ENCODE measurements at places on chromosomes 6 and 20.

- no peak for DNase-seq
Observed at GRCh38 chr6:139568151-139568955, 193.9 kb upstream of the CITED2 start.

GRCh38 chr6:155958550-155958949, 502.9 kb upstream of the NOX3 start:
- DNase-seq: no peak

DNA sequence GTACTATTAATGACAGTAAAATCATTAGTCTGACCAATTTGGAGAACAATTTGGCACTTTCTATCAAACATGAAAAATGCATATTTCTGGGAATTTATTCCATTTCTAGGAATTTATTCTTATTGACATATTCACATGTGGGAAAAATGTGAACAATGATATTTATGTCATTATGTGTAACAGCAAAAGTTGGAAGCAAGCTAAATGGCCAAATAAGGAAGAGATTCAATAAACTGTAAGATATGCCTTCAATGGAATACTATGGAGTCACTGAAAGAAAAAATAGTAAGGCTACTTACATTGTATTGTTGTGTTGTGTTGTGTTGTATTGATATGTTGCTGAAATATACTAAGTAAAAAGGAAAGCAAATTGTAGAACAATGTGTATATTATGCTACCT, 100.5 kb upstream of the EDN1 start:
- no peak for DNase-seq

DNA sequence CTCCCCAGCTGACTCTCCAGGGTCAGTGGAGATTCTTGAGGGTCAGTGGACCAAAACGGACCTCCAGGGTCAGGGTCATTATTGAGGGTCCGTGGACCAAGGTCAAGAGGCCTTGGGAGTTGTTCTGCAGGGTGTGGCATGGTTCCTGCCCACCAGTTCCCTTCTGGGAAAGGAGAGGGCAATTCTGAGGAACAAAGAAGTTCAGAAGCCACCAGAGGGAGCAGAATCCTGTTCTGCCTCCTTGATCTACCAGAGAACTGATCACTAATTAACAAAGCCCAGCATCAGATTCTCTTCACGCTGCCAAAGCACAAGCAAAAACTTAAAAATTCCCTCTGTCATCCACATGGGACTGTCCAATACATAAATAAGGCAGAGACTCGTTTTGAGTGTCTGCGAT, 263.4 kb downstream of the DHX35 start:
- DNase-seq: no peak

DNA sequence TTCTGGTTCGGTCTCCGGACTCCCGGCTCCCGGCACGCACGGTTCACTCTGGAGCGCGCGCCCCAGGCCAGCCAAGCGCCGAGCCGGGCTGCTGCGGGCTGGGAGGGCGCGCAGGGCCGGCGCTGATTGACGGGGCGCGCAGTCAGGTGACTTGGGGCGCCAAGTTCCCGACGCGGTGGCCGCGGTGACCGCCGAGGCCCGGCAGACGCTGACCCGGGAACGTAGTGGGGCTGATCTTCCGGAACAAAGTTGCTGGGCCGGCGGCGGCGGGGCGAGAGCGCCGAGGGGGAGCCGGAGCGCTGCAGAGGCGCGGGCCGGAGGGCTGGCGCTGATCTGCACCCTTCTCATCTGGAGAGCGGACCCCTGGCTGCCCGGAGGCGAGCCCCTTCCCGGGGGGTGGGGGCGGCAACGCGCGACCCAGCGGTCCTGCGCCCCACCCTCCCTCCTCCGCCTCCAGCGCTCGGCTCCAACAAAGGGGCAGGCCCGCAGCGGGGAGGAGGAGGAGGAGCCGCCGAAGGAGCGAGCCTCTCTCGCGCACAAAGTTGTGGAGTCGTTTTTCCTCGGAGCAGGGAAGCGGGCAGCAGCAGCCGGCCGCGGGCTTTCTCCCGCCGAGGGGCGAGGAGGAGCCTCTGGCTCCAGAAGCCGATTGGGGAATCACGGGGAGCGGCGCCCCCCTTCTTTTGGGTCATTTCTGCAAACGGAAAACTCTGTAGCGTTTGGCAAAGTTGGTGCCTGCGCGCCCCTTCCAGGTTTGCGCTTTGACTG, at the start of gene UTRN:
UTRN (plus strand) TSS at position 553 of the 765 bp plus-strand sequence. CDS start 6,494 bp downstream, outside the sequence.
- peak; percentile 69 for DNase-seq

GRCh38 chr6:40923326-40923725, 115.7 kb downstream of the UNC5CL start:
- DNase-seq: no peak

- no peak for DNase-seq
Observed at GRCh38 chr6:11366934-11367637, 134.6 kb upstream of the NEDD9 start.

- DNase-seq: no peak
Observed at GRCh38 chr20:1577906-1578305, 20.4 kb upstream of the SIRPD start.

- no peak for DNase-seq
Observed at GRCh38 chr6:52115891-52116604, 28.6 kb upstream of the PKHD1 start.

GRCh38 chr6:142531727-142532126, 229.9 kb downstream of the ADGRG6 start:
- no peak for DNase-seq

DNA sequence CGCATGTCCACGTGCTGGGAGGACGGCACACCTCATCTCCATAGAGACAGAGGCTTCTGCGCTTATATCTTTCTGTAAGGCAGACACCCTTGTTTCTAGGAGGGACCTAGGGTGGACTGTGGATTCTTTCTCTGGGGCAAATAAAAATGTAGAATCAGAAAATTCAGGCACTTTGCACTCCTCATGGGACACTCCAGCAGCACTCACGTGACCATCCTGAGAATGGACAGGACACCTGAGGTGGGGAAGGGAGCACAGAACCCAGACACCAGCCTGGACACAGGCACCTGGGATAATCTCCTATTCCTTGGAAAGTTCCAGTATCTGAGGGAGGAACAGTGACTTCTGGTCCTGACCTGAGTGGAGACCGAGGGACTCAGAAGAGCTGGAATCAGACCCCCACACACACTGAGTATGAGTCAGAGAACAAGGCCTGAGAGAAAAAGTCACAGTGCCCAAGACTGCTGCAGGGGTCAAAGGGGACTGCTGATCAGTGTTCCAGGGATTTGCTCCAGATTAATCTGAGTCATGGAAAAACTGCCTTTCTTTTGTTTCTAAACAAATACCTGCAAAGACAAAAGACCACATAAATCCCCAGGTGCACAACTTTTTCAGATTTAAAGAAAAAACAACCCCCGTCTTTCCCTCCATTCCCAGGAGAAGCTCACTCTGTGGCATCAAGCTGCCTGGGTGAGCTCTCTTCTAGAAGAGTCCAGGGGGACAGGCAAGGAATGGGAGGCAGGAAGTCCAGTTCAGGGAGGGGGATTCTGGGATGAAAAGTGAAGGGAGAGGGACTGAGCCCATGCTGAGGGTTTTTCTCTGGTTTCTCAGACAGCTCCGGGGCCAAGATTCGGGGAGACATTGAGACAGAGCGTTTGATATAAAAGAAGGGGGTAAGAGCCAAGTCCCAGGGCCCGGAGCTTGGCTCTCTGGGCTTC, 35.6 kb upstream of the MICB start:
- DNase-seq: no peak

DNA sequence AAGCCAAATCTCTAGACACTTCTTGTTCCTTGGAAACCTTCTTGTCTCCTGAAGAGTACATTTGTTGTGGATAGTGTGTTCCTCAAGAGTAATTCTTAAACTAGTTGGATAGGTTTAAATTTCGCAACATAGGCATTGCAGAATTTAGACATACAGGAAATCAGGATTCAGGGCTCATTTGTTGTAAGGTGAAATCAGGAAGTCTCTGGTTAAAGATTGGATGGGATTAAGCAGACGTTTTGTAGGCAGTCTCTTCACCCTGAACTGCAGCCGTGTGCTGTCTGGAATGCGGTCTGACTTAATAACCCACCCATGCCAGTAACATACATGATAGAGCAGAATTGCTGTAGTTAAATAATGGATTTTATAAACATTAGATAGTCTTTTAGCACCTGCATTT, 21.7 kb downstream of the HIVEP1 start:
- no peak for DNase-seq

GRCh38 chr6:22227824-22228610, 68.8 kb downstream of the PRL start:
- no peak for DNase-seq

- no peak for DNase-seq
Observed at GRCh38 chr6:41161851-41162552, 914 bp downstream of the TREM2 start.

- DNase-seq: no peak
Observed at GRCh38 chr6:20811109-20811761, 277.0 kb downstream of the CDKAL1 start.

DNA sequence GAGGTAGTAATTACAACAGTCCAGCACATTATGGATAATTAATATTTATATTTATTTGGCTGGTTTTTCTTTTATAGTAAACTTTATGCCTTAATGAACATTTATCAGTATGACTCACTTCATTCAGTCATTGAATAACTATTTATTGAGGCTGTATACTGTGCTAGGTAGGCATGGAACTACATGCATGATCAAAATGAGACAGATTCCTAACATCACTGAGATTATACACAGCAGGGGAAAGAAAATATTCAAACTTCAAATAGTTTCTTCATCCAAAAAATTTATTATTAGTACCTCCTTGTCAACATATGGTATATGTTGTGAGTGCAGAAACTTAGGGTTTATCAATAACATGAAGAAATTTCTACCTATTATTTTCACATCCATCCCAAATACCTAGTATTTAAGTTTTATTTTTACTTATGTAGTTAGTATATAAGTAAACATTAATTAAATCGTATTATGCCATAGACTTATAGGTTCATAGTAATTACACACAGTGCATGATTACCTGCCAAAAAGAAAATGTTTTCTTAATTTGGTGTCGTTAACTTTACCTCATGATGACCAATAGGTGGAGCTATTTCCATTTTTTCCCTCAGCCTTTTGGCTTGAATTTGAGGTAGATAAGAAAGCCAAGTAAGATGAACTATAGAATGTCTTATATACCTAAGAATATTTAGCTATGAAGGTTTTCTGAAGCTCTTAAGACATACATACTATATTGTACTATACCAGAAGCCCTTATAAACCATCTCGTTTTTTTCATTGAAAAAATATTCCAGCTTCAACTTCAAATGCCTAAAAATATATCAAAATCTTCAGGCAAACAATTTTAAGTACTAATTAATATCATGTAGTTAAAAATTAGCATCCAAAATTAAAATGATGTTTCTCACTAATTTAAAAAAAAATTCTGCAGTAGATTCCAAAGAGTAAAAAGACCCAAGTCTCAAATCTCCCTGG, 12.5 kb upstream of the TMEM30A start:
- DNase-seq: peak; percentile 6

DNA sequence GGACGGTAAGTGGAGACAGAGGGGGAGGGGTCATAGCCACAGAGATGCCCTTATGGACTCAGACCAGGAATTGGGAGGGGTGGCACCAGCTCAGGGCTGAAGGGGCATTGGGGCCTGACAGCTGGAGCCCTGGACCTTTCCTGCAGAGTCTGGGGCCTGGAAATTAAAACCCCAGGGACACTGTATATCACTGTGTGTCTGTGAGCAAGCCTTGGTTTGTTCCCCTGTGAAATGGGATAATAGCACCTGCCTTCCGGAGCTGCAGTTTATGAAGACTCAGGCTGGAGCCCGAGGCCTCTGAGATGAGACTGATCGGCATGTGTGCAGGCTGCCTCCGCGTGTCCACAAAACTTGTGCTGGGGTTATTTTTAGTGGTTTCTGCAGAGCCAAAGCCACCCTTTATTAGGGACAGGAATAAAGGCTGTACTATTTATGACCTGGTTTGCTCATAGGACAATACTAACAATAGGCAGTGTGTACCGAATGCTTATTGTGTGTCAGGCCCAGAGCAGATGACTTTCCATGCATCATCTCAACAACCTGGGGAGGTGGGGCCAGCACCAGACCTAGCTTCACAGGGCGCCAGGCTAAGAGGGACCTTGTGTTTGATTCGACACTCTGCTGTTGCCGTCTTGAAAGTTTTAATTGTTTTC, 22.6 kb downstream of the MYH7B start:
- DNase-seq: no peak

- DNase-seq: no peak
Observed at GRCh38 chr6:154555073-154555677, 44.7 kb upstream of the CNKSR3 start.

GRCh38 chr6:165306955-165307354, 2.5 kb downstream of the C6orf118 start:
- DNase-seq: no peak

GRCh38 chr6:75818098-75818855, 69.2 kb downstream of the MYO6 start:
- DNase-seq: no peak

GRCh38 chr6:32785781-32786533, 22.6 kb upstream of the HLA-DQB2 start:
- DNase-seq: peak; percentile 7

DNA sequence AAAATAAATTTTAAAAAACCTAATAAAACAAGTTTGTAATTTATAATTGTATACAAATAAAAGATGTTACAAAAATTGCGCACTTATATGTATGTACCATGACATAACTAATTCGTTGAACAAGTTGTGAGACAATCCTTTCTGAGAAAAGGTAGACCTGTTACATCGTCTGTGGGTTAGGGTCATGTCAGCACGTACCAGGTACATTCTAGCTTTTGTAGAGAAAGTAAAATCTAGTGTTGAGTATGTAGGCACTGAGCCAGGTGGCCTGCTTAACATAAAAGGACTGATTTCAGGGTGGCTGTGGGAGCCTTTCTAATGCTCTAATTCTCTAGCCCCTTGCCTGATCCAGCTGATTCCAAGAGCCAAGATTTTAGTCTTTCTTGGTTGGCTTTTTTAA, 10.4 kb downstream of the RPL7L1 start:
- no peak for DNase-seq

DNA sequence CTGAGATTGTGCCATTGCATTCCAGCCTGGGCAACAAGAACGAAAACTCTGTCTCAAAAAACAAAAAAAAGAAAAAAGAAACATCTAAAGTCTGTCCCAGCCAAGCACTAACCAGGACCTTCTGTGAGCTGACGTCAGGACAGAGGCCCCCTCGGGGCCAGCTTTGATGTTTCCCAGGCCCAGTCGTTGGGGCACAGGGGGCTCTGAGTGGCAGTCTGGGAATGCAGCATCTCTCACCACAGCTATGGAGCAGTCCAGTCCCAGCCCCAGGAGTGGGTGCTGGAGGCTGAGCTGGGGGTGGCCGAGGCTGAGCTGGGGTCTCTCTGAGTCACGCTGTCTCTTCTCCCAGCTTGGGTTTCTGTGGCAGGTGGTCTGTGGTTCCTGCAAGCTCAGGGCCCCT, 46.0 kb upstream of the SRF start:
- no peak for DNase-seq

DNA sequence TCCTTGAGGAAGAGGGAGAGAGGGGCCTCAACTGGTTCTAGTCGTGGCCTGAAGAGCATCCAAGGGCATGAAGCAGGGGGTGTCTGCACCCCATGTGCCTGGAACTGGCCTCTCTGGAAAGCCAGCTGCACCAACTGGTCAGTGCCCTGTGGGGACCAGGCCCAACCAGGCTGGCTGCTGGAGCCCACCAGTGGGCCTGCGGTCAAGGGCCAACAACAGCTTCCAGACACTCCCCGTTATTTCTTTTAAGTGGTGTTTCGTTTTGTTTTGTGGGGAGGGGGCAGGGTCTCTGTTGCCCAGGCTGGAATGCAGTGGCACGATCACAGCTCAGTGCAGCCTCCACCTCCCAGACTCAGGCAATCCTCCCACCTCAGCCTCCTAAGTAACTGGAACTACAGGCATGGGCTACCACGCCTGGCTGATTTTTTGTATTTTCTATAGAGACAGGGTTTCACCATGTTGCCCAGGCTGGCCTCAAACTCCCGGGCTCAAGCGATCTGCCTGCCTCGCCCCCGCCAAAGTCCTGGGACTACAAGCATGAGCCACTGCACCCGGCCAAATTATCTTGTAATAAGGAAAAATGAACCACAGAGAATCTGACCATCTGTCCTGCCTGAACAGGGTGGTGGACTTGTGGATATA, 11.9 kb upstream of the C20orf144 start:
- DNase-seq: no peak
